ENCODE measurements at places on chromosomes 12 and 14. TPM values are rescaled to one million over a fixed set of nuclear protein-coding genes. Genes with fewer than 3 reads are reported as not detected.

- DNase-seq: no peak
These were observed 108.0 kb downstream of the KITLG start for GRCh38 chr12:88472248-88472647.

The TAS2R9 gene
- polyA plus RNA-seq: not detected

DNA sequence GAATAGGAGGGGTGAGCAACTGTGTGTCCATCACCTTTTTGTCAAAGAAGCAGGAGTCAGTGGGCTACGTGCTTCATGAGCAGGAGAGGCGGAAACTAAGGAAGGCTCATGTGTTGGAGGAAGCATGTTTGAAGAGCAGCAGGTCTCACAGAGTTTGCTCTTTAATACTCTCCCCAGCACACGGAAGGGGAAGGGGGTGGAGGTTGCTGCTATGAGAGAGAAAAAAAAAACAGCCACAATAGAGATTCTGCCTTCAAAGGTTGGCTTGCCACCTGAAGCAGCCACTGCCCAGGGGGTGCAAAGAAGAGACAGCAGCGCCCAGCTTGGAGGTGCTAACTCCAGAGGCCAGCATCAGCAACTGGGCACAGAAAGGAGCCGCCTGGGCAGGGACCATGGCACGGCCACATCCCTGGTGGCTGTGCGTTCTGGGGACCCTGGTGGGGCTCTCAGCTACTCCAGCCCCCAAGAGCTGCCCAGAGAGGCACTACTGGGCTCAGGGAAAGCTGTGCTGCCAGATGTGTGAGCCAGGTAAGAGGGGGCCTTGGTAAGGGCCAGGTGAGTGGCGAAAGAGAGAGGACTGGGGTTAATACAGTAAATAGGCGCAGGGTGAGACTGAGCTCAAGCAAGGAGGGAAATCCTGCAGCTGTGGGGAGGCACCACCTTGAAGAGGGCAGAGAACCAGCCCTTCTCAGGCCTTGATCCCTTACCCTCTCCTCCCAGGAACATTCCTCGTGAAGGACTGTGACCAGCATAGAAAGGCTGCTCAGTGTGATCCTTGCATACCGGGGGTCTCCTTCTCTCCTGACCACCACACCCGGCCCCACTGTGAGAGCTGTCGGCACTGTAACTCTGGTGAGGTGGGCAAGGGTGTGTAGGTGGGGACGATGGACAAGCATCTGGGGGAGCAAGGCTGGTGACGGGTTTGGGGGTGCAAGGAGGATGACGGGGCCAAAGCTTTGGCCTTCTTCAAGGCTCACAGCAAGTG lies at the start of gene CD27:
Gene CD27, plus strand, starts transcription at position 252 of the 985 bp plus-strand sequence. Its CDS starts 141 bp downstream, at position 393.
- DNase-seq: no peak

- no peak for DNase-seq
These were observed 26.9 kb upstream of the LTBP2 start for GRCh38 chr14:74638966-74639365.

- DNase-seq: no peak
These were observed 15.2 kb upstream of the WNT5B start for GRCh38 chr12:1613860-1614259.

GRCh38 chr12:78229591-78230101 lies 399.0 kb downstream of the NAV3 start:
- no peak for DNase-seq

DNA sequence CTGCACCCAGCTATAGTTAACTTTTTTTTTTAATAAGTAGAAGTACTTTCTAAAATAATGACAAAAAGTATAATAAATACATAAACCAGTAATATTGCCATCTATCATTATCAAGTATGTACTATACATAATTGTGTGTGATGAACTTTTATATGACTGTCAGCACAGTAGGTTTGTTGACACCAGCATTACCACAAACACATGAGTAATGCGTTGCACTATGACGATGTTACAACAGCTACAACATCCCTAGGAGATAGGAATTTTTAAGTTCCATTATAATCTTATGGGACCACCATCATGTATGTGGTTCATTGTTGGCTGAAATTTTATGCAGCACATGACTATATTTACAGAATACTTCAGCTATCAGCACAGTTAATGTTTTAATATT lies 62.9 kb upstream of the VSX2 start:
- no peak for DNase-seq

- DNase-seq: no peak
These were observed 625.0 kb upstream of the MIS18BP1 start for GRCh38 chr14:45877981-45878380.

The SOX5 gene
- not detected for polyA plus RNA-seq

GRCh38 chr12:1933342-1934051 lies 15.0 kb upstream of the CACNA2D4 start:
- DNase-seq: no peak

The TMPRSS12 gene
- polyA plus RNA-seq: not detected

- no peak for DNase-seq
These were observed 843 bp upstream of the NUAK1 start for GRCh38 chr12:106139422-106140171.

The POTEG gene
- polyA plus RNA-seq: not detected

DNA sequence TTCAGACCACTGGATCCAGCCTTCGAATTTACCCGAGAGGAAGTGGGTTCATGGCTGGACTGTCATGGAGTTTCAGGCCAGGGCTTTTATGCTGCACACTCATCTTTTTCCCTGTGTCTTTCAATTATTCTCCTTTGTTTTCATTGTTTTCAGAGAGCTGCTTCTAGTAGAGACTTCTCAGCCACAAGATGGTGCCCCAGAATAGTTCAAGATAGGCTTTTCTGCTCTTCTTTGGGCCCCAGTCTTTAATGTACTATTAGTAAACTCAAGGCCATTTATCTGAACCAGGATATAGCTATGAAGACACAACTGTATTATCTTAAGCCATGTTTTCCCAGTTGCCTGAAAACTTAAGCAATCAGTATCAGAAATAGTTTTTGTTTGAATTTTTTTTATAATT lies 30.4 kb upstream of the PSMA6 start:
- no peak for DNase-seq

The CACNA2D4 gene
- 0.03 TPM for polyA plus RNA-seq

GRCh38 chr12:93025145-93026103 lies 96.3 kb upstream of the EEA1 start:
- no peak for DNase-seq

The NEDD8 gene
- polyA plus RNA-seq: 509 TPM

DNA sequence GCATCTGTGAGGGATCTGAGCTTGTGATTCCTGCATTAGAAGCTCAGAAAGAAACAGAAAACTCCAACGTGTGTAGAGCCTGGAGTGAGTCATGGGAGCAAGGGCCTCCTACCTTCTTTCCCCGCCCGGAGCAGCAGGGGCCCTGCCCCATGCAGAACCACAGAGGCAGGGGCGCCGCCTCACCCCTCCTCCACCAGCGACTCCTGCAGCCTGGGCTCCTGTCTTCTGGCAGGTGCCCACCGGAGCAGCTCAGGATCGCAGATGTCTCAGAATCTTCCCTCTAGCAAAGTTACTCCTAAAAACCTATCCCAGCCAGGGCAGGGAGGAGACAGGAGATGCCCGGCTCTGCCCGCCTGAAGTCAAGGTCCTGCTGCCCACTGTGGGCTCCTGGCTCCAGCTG lies 58.7 kb downstream of the STX2 start:
- DNase-seq: no peak

The C12orf56 gene
- polyA plus RNA-seq: 0.18 TPM

DNA sequence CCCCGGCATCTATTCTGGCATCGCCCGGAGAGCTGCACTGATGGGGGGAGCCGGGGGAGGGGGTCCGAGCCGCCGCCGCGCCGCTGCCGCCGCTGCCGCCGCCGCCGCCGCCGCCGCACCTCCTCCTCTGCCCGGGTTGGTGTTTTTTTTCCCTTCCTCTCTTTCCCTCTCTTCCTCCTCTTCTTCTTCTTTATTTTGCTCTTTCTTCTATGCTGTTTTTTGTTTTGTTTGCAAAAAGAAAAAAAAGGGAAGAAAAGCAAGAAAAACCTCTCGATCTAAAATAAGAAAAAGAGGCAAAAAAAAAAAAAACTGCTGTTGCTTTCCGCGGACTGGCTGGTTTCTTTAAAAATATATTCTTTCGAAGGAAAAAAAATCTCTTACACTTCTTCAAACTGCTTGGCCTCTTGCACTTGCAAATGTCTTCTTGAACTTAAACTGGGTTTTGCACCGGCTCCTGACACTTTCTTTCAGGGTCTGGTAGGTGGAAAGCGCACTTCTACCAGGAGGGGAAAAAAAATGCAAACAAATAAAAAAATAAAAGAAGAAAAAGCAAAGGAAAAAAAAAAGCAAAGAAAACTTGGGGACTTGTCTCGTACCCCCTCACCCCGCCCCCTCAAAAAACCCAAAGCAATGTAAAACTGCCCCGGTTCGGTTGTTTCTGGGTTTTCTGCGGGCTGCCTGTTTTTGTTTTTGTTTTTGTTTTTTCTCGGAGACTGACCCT lies 616 bp downstream of the BCL11B start:
- no peak for DNase-seq

GRCh38 chr14:85531141-85531586 lies 1.2 kb downstream of the FLRT2 start:
- DNase-seq: no peak

- no peak for DNase-seq
These were observed 1.5 kb downstream of the MTA1 start for GRCh38 chr14:105420974-105421674.

DNA sequence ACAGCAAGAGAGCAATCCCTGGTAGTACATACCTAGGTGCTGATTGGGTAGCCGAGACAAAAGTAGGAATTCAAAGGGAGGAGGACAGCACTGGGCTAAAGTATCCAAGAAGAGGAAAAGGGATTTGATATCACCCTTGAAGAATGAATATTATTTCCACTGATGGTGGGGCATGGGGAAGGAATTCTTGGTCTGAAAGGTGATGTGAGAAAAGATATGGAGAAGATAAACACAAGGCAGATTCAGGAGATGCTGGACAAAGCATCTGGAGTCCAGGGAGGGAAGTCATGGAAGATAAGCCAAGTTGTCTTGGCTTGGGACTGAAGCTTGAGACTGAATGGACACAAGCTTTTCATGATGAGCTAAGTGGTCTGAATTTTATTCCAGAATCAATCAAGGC lies 194.0 kb downstream of the EGLN3 start:
- DNase-seq: no peak

DNA sequence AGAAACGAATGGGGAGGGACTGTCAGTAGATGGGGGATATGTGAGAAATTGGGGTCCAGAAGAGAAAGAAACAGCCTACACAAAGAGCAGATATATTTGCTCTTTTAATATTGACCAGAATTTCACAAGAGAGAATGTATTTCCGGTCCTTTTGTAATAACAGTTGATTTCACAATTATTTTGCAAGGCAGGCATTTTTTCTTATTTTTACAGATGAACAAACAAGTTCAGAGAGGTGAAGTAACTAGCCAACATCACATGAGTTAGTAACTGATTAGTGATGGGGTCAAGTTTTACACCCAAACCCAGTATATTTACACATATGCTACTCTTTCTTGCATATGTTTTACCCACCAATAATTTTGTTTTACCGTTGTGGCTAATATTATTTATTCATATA lies 188.2 kb downstream of the NAV3 start:
- no peak for DNase-seq

- DNase-seq: no peak
These were observed 216.7 kb downstream of the MED13L start for GRCh38 chr12:116060764-116061163.

- DNase-seq: no peak
These were observed 193.0 kb downstream of the SYT1 start for GRCh38 chr12:79057540-79057939.

GRCh38 chr12:124470806-124471205 lies 96.6 kb downstream of the NCOR2 start:
- DNase-seq: no peak

GRCh38 chr12:107503129-107503855 lies 182.3 kb upstream of the PWP1 start:
- DNase-seq: no peak

The VASH1 gene
- 0.12 TPM for polyA plus RNA-seq

The ZNF219 gene
- polyA plus RNA-seq: 23.1 TPM

DNA sequence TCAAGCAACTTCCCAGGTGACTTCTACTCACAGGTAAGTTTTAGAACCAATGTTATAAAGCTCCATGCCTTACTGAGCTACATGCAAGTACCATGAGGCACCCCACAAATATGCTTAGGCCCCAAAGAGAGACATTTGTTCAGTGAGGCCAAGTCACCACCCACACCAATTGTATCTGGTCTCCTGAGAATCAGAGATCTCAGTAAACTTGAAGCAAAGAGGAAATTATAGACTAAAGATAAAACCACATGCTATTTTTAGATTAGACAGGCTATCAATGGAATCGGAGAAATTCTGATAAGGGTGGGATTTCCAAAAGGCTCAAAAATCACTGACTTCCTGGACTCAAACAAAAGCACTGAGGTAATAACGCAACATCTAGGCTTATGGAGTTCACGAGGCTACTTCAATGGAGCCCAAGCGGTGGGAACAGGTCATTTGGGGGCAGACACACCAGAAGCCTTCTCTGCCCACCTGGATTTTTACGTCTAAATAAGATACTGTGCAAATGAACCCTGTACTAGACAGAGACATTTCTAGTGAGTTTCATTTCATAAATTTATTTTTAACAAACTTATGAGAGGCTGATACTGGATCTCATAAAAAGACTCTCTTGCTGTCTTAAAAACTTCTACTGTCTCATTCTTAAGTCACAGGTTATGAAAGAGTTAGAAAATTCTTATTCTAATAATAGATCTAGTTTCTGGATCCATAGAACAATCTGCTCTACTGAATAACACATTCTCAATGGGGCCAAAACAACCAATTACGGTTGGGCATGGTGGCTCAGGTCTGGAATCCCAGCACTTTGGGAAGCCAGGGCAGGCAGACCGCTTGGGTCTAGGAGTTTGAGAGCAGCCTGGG lies 7.7 kb downstream of the SLC15A4 start:
- DNase-seq: no peak

GRCh38 chr14:25759920-25760655 lies 710.1 kb upstream of the STXBP6 start:
- no peak for DNase-seq

- DNase-seq: no peak
These were observed 68.6 kb upstream of the DIO3 start for GRCh38 chr14:101492716-101493115.

GRCh38 chr14:104169005-104169698 lies 30.8 kb downstream of the KIF26A start:
- DNase-seq: no peak

GRCh38 chr14:50363714-50364111 lies 33.0 kb downstream of the CDKL1 start:
- no peak for DNase-seq

The GNG2 gene
- polyA plus RNA-seq: 0.39 TPM

DNA sequence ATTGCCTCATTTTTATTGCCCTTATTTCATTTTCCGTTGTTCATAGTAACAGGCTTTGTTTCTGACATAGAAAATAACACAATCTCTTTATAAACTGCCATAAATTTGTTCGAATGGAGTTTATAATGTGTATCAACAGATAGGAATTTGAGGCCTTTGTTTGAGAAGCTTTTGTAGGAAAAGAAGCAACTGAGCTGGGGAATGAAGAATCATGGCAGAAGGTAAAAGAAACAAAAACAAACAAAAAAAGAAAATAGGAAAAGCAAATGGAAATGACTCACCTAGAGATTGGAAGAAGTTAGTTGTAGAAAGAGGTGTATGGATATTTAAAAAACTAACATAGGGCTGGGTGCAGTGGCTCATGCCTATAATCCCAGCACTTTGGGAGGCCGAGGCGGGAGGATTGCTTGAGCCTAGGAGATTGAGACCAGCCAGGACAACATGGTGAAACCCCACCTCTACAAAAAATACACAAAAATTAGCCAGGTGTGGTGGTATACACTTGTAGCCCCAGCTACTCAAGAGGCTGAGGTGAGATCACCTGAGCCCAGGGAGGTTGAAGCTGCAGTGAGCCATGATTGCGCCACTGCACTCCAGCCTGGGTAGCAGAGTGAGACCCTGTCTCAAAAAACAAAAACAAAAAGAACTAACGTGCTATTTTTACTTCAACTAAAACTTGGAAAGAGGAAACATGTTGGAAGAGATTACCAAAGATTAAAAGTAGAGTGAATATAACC lies 523 bp upstream of the REP15 start:
- no peak for DNase-seq

- no peak for DNase-seq
These were observed 38.9 kb downstream of the HSP90AA1 start for GRCh38 chr14:102047808-102048540.
